Kidney capillary endothelial cell (primary cell): ENCODE measurements at places on chromosomes 6 and 20.
A peak's percentile ranks its signal among the peaks of the same experiment; 100 is the strongest.

DNA sequence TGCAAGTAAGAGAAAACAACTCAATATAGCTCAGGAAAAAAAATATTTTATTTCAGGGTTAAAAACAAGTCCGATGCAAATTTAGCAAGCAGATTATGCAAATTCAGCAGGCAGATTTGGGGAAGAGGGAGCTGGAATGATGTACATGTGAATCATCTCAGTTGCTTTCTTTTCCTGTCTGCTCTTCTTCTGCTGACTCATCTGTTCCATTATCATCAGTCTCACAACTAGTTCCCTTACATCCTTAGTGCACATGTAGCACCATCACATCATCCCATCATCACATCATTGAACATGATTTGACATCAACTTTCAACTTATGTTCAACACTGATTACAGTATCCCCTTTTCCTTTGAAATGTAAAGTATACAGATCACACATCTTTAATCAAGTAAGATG, 11.5 kb upstream of the DEFB113 start:
- DNase-seq, result no peak

DNA sequence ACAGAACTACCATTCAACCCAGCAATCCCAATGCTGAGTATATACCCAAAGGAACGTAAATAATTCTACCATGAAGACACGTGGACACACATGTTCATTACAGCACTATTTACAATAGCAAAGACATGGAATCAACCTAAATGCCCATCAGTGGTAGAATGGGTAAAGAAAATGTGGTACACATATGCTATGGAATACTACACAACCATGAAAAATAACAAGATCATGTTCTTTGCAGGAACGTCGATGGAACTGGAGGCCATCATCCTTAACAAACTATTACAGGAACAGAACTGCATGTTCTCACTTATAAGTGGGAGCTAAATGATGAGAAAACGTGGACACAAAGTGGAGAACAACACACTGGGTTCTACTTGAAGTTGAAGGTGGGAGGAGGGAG, 22.4 kb upstream of the ELOVL4 start:
- DNase-seq, result no peak

- no peak for DNase-seq
Observed at GRCh38 chr6:137816133-137816579, 50.9 kb upstream of the TNFAIP3 start.

- DNase-seq, result no peak
Observed at GRCh38 chr20:61718361-61719005, 347.2 kb downstream of the TAF4 start.

GRCh38 chr20:38900606-38901005, 25.6 kb upstream of the FAM83D start:
- DNase-seq, result no peak

DNA sequence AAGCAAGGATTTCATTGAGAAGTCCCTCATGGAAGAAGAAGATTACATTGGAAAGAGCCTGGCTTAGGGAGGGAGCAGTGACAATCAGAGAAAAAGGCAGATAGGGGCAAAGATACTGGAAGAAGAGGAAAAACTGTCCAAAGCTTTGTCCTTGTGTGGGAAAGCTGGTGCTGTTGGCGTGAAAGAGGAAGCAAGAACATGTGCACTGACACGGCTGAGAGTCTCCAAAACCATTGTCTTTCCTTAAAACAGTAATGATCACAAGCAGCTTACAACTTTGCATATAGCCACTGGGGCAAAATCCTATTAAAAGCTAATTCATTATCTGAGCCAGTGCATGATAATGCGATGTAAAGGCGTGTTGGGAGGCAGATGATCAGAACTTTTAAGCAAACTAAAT, 85.1 kb upstream of the ESR1 start:
- DNase-seq, result no peak

GRCh38 chr6:160265869-160266476, 7.4 kb upstream of the SLC22A2 start:
- DNase-seq, result no peak

DNA sequence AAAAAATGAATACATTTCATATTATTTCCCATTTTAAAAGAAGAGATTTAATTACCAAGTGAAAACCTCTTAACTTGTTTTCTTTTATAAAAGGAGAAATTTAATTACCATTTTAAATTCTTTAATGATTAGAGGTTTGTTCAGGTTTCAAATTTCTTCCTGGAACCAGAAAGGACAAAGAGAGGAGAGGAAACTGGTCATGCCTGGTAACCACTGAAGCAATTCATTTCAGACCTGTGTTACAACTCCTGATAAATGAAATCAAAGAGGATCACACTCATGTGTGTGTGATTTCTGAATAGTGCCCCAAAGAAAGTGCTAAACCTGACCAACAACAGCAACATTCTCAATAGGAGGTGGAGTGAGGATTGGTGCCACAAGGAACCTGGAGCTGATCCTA, 12.6 kb upstream of the SLPI start:
- no peak for DNase-seq

GRCh38 chr6:127102859-127103258, 15.6 kb upstream of the RSPO3 start:
- DNase-seq, result no peak

GRCh38 chr6:101722471-101722870, 329.0 kb downstream of the GRIK2 start:
- no peak for DNase-seq

- no peak for DNase-seq
Observed at GRCh38 chr6:151024597-151024996, 159.1 kb downstream of the MTHFD1L start.

DNA sequence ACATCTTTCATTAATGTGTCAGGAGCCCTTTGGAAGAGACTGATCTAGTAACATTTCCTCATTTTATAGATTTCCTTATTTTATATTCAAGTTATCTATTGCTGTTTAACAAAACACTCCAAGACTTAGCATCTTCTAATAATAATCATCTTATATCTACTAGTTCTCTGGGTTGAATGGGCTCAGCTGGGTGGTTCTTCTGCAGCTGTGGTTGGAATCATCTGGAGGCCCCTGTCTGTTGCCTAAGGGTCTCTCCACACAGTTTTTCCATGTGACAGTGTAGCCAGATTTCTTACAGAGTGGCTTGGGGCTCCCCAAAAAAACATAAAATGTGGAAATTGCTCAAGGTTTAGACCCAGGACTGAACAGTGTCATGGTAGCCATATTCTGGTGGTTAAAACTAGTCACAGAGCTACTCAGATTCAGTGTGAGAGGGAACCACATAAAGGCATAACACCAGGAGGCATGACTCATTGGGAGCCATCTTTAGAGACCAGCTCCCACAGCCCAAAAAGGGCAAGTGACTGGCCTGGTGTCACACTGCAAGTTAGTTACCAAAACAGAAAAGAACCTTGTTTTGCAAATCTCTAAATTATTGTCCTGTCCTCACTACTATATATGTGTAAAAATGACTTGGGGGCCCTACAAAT, 11.5 kb downstream of the SLC2A10 start:
- DNase-seq, result no peak

- no peak for DNase-seq
Observed at GRCh38 chr6:21747441-21747840, 153.9 kb downstream of the SOX4 start.

DNA sequence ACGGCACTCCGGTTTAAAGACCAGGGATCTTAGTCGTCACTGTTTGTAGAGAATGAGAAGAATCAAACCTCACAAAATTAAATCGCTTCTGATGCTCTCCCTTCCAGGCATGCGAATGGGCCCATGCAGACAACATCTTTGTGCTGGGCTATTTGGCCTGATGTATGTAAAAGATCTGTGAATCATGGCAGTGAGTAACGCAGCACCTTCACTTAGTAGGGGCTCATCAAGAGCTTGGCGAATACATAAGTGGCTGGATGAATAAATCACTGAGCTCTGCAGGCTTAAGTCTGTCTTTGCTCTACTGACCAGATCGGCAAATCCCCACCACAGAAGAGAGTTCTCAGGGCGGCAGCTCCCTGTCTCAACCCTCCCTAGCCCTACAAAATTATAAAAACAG, 44.8 kb upstream of the AFDN start:
- DNase-seq, result no peak

GRCh38 chr20:21280522-21281016, 22.6 kb upstream of the XRN2 start:
- no peak for DNase-seq

DNA sequence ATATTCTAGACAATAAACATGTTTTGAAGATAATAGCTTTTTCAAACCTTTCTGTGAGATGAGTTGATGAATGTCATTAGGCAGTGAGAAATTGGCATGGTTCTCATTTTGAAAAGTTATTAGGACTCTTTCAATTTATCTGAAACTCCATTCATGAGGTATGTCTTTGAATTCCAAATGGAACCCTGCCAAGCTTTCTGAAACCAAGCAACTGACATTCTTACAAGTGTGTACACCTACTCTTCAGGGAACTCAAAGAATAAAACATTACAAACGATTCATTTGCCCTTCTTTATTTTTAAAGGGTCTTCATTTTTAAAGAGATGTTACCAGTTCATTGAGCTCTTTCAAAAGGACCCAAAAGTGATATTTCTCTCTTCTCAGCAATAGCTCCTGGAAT, 2.1 kb upstream of the TRDN start:
- no peak for DNase-seq

DNA sequence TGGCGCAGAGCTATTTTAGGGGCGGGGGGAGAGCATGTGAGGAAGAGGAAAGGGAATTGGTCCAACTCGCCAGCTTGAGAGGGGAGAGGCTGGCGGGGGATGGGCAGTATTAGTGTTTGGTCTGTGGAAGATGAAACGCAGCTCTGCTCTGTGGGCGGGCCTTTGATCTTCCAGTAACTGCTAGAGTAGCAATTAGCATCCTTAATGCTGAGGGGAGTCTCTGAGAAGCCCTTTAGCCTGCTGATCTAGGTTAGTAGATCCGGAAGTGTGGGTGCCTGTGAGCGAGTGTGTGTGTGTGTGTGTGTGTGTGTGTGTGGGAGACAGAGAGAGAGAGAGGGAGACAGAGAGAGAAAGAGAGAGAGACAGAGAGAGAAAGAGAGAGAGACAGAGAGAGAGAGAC, 117.2 kb upstream of the BACH2 start:
- DNase-seq, result no peak

GRCh38 chr6:30327232-30327746, 562 bp downstream of the TRIM39 start:
- DNase-seq, result no peak

- DNase-seq, result no peak
Observed at GRCh38 chr6:53920881-53921280, 126.1 kb downstream of the LRRC1 start.

GRCh38 chr20:34604980-34605788, 46.7 kb downstream of the MAP1LC3A start:
- DNase-seq, result peak; percentile 26

GRCh38 chr20:14245368-14245970, 91.9 kb downstream of the FLRT3 start:
- no peak for DNase-seq

- DNase-seq, result no peak
Observed at GRCh38 chr6:22756365-22756764, 187.0 kb downstream of the HDGFL1 start.

DNA sequence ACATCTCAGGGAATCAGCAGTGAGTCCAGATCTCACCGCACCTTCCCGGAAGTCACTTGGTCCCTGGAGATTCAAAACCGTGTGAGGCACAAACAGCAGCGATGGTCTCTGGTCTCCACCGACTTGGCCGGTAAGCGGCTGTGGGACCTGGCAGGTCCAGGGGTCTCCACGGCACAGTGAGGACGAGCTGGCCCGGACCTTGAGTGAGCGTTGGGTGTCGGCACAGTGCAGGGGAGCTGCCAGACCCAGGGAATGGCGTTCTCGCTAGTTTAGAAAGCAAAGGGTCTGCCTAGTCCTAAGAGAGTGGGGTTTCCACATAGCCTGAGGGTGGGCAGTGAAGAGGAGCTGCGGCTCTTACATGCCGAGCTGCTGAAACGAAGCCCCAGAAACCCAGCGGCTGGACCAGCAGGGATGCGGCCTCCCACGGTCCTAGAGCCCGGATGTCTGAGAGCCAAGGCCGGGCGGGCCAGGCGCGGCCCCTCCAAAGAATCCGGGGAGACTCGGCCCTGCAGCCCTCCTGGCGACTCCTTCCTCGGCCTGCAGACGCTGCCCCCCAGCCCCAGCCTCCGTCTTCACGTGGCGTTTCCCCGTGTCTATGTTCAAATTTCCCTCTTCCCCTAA, 185.0 kb downstream of the ERMARD start:
- no peak for DNase-seq

DNA sequence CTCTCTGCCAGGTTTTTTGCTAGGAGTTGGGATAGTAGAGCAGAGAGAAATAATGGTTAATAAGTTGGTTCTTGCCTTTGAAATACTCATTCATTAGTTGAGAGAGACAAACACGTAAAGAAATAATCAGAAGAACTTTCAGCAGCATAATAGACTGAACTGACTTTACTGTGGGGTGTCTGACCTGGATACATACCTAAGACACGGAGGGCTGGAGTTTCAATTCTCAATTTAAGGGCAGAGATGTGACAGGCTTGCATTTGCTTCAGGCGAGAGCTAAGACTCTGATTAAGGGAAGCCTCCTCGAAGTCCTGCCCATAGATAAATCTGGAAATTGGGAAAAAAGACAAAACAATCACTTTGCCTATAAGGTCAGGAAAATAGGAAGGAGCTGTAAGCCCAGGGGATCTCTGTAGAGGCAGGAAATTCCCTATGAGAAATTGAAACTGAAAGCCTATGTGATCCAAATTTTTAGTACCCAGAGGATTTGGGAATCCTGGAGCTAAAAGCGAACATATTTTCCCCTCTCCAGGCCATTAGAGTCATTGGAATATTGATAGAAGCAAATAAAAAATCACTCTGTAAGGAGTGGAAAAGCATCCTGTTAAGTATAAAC, 276.8 kb downstream of the PHACTR1 start:
- no peak for DNase-seq

- no peak for DNase-seq
Observed at GRCh38 chr20:36066777-36067176, 87.8 kb upstream of the EPB41L1 start.

DNA sequence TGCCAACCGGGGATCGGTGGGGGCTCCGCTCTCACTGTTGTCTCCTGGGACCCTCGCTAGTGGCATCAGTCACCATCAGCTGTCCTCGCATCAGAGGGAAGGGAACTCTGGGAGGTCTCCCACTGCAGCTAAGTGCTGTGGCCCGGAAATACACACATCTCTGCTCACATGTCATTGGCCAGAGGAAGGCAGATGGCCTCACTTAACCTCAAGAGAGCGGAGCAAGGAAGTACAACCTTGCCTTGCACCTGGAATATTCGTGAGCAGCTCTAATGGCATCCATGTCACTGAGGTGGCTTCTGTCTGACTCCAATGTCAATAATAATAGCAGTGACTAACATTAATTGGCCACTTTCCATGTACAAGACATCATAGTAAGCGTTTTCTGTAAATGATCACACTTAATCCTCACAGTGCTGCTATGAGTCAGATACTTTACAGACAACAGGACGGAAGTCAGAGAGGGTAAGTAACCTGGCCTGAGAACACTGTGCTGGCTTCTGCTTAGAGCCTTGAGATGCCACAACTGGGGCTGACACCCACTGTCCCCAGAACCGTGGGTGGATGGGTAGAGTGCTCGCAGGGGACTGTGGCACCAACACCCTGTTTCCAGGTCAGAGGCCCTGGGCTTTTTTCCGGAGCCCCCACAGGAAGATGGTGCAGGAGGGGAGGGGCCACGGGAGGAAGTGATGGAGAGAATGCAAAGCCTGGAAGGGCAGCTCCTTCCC, 6.0 kb downstream of the LHFPL5 start:
- peak; percentile 95 for DNase-seq
